Endodermal cell (in vitro differentiated cells): ENCODE measurements at places on chromosomes 11 and 22.

DNA sequence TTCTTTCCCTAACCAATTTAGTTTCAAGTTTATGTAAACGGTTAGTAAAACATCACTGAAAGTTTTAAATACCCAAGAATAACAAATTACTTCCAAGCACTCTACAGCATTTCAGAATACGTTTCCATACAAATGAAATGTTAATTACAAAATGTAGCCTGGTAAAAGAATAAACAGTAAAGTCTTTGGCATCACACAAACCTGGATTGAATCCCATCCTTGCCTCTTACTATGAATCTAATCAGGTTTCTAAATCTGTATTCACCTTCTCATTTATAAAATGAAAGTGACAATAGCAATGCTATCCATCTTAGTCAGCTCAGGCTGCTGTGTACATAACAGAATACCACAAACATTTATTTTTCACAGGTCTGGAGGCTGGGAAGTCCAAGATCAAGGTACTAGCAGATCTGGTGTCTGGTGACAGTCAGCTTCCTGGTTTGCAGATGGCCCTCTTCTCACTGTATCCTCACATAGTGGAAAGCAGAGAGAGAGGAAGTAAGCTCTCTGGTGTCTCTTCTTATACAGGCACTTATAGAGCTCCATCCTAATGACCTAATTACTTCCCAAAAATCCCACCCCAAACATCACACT lies 19.2 kb downstream of the FAM168A start:
- no peak for DNase-seq

- peak; percentile 37 for DNase-seq
Measured at GRCh38 chr11:130737866-130738431, 178.3 kb downstream of the SNX19 start.

DNA sequence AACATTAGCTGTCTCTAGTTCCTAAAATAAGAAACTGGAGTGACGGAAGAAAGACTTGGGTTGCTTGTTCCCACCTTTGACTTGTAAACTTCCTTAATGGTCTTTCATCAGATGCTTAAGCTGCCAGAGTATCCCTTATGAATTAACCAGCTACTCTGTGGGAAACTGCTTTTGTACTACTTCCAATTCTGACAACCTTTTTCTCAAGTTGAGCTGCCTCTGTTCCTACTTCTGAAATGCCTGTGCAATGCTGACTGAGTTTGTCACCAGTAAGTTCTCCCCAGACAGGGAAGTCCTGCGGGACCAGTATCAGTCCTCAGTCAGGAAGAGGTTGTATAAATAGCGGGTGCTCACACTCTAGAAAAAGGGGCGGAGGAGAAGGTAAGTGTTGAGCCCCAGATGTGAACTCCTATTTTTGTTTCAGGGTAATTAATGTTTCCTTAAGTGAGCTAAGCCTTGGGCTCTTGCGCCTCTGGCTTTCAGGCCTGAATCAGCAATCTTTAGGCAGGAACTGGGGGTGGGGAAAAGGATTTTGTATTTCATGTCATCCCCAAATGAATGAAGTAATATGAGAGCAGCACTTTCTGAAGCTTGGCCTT lies 67.2 kb downstream of the CECR2 start:
- DNase-seq = no peak

DNA sequence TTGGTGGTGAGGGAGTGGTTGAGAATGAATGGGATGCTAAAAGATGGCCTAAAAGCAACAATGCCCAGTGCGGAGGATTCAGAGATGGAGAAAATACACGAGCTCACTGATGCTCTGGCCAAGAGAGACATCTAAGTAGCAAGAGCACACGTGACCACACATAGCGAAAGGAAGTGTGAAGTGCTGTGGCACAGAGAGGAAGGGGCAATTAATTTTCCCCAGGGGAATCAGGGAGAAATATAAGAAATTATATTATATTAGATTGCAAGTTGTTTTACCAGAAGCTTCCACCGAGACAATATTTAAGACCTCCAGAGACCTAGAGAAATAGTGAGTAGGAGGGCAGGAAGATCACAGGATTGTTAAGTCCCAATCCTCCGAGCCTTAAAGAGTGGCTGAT lies 80.6 kb downstream of the RCN1 start:
- DNase-seq = no peak

- peak; percentile 67 for DNase-seq
Measured at GRCh38 chr11:12674936-12675696, 895 bp downstream of the TEAD1 start.

GRCh38 chr22:42101199-42101598 lies 10.6 kb upstream of the NDUFA6 start:
- no peak for DNase-seq

- DNase-seq = no peak
Measured at GRCh38 chr22:31901388-31902137, 42.8 kb upstream of the YWHAH start.

GRCh38 chr11:67118181-67118766 lies 789 bp upstream of the KDM2A start:
- DNase-seq = peak; percentile 84

DNA sequence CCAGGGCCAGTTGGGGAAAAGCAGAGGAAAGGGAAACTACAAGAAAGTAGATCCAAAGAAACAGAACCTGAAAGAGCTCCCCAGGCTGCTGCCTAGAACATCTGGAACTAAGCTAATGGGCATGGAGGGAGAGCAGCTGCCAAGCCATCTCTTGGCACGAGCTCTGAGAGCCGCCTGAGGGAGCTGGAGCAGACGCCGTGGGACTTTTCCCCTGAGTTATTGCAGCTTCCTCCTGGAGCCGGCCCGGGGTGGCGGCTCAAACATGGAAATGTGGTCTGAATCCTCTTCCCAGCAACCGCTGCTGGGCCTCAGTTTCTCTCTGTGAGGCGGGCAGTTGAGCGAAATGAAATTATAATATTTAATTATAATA lies 41.8 kb downstream of the LIF start:
- no peak for DNase-seq
